Motor neuron (in vitro differentiated cells): ENCODE measurements at places on chromosomes 12 and 14. TPM values are rescaled to one million over a fixed set of nuclear protein-coding genes. Genes with fewer than 3 reads are reported as not detected.

DNA sequence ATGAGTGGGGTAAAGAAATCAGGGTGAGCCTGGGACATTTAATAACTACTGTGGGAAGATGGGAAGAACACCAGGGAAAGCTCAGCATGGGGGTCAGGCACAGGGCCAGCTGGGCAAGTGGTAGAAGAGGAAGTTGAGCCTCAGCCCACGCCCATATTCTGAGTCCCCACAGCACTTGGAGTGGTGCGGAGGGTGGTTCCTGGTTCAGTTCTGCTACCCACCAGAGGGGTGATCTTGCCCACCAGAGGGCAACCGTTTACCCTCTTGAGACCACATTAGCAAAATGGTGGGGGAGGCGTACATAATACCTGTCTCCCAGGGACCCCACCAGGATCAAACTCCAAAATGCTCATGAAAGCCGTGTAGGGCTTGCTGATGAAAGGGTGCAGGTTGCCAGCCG lies 16.8 kb upstream of the ANKRD33 start:
- no peak for ATAC-seq

DNA sequence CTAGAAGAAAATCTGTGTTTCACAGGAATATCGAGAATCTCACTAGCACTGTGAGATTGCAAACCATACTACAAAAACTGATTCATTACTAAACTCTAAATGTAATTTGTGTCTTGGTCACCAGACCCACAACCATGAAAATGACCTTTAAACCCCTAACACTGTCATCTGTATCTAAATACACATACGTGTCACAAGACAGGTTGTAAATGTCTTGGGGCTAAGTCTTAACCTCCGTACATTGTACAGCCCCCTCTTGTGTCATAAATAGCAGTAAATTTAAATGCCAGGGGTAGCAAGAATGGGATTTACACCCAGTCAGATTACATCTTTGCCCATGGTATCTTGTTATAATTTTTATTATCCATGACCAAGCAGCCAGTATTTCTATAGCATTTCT lies 117.3 kb downstream of the GPR135 start:
- no peak for ATAC-seq

The NKX2-1 gene
- not detected in 2 replicates for total RNA-seq

DNA sequence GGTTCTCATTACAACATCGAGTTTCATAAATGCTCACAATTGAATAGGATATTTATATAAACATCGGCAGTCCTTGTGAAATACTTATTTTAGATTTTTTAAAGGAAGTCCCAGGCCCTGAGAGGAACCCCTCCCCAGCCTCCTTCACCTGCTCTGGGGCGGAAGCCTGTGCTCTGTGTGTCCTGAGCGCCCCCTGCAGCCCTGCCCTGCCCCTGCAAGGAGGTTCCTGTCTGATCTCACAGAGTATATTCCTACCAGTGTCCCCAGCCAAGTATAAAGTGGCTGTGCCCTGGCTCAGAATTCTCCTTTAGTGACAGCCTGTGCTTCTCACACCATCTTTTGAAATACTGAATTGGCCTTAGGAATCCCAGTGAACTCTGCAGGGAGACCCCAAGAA lies 659.5 kb downstream of the TMEM121 start:
- no peak for ATAC-seq

DNA sequence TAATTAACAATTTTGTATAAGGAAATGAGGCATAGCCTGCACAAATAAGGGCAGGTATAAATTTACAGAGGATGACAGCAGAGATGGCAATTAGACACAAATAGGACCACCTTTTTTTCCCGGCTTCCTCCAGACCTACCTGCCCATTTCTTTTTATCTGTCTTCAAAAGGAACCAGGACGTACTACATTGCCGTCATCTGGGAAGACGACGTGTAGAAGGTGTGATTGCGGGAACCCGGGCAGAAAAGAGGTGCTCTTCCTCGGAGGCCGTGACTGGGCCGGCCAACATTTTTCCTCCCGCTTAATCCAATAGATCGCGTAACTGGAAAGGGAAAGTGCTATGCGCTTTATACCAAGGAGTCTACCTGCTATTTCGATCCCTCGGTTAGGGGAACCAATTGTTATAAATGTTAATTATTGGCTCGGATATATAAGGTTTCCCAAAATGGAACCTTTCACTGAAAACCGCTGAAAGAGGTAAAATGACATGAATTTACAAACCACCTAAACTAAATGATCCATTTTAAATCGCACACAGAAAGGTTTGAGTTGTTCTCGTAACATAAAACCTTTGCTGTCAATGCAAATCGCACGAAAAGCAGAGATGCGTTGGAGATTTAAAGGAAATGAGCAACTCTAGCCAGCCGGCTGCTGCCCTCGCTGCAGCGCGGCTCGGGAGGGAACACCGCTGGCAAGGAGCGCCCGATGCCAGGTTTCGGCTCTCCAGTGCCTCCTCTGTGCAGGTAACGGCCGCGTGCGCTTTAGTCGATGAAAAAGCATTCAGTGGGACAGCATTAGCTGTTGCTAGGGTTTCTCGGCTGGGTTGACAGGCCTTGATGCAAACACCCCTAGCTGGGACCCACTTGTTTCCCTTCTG lies 2.8 kb upstream of the SIX1 start:
- no peak for ATAC-seq

- ATAC-seq, result no peak
Measured at GRCh38 chr12:123069436-123070266, 81.2 kb downstream of the PITPNM2 start.

DNA sequence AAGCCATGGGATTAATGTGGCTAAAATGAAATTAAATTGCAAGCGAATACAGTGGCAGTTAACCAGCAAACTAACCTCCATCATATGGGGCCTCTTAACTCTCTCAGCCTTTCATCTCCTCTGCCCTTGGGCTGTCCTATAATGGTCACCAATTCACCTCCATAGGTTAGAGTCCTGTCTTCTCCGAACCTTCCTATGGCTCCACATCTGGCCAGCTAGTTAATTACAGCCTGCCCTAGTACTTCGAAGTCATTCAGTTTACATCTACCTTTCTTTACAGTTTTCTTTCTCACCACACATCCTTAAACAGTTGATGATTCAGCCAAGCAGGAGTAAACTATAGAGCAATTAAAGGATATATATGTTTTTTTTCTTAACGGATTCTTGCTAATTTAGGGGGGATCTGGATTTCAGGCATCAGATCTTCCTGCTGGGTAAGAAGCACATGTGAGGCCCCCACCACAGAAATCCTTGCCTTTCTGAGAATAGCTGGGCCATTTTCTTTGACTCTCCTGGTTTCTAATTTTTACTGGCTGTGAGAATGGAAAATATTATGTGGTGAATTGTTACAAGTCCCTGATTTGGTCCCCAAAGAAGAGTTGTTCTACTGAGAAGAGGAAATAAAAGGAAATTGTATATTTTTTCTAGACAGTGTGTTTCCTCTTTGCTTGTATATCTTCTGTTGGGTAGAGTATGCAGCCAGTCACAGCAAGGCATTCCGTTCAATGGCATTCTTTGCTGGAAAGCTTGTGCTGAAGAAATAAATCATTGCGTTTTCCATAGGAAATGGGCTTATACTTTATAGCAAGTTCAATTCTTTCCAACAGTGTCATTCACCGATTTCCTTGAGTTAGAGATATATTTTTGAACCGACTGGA lies 16.7 kb downstream of the HMGA2 start:
- no peak for ATAC-seq

The ABHD12B gene
- 1.8 and 2.5 TPM in 2 replicates for total RNA-seq

GRCh38 chr14:72738161-72738611 lies 155.7 kb downstream of the DPF3 start:
- ATAC-seq, result no peak

The KRT86 gene
- total RNA-seq, result not detected in 2 replicates

The ARL1 gene
- 26.4 and 31.8 TPM in 2 replicates for total RNA-seq

- ATAC-seq, result no peak
Measured at GRCh38 chr12:110074089-110074488, 25.8 kb upstream of the C12orf76 start.

The ST8SIA1 gene
- total RNA-seq, result 0.59 and 1.1 TPM in 2 replicates

DNA sequence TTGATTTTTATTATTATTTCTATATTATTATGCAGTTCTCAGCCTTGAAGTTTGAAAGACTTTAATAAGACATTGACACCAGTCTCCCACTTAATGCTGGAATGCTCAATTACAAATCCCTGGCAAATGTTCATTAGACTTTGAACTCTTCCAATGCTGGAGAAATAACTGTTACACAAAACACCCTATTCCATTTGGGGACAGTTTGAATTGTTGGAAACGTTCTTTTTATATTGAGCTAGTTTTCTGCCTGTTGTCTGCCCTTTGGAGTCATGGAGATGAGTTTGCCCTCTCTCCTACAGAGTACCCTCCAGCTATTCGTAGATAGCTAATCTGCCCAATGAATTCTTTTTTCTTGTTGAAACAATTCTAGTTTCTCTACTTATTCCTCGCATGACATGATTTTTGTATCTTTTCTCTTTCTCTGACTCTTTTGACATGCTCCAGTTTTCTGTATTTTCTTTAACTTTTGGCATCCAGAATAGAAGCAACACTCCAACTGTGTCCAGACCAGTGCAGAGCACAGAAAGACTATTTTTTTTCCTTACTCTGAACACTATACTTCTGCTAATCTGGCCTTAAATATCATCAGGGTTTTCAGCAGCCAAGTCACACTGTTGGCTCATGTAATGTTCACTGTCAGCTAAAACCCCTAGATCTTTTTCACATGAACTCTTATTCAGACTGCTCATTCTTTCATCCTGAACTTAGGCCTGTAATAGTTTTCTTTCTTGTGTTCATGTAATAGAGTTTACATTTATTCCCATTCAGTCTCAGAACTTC lies 379.3 kb downstream of the RAD51B start:
- peak; percentile 2 for ATAC-seq

The PSMB5 gene
- 187 and 194 TPM in 2 replicates for total RNA-seq

GRCh38 chr12:105461271-105461943 lies 130.9 kb downstream of the C12orf75 start:
- ATAC-seq, result no peak

The RNASE7 gene
- total RNA-seq, result 0.30 TPM in 1 of 2 replicates, not detected in the other

DNA sequence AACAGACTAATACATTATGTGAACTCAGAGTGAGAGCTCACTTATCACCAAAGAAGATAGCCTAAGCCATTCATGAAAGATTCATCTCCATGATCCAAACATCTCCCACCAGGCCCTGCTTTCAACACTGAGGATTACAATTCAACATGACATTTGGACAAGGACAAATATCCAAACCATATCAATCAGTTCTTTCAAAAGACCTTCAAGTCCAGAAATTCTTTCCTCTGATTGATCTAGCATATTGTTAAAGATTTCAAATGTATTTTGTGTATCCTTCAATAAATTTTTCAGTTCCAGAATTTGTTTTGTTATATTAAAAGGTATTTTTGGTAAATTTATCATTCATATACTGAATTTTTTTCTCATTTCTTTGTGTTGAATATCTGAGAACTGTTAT lies 1055.8 kb downstream of the SLC6A15 start:
- no peak for ATAC-seq

The DNM1L gene
- total RNA-seq, result 37.1 and 38.7 TPM in 2 replicates

DNA sequence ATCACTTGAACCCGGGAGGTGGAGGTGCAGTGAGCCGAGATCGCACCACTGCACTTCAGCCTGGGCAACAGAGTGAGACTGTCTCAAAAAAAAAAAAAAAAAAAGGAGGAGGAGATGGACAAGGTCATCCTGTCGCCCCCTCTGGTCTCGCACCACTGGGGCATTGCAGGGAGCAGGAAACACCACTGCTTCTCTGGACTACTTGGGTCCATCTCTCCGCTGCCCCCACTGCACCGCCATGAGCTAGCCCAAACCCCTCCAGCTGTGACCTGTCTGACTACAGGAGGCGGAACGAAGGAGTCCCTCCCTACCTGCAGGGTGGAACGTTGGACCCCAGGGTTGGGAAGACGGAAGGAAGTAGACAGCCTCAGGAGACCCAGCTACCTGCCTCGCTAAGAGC lies 18.2 kb upstream of the FAM222A start:
- no peak for ATAC-seq

GRCh38 chr12:14408208-14408607 lies 42.7 kb downstream of the ATF7IP start:
- ATAC-seq, result peak; percentile 48

The OLR1 gene
- total RNA-seq, result 0.66 TPM in 1 of 2 replicates, not detected in the other

The TAMALIN gene
- 12.7 and 25.1 TPM in 2 replicates for total RNA-seq

DNA sequence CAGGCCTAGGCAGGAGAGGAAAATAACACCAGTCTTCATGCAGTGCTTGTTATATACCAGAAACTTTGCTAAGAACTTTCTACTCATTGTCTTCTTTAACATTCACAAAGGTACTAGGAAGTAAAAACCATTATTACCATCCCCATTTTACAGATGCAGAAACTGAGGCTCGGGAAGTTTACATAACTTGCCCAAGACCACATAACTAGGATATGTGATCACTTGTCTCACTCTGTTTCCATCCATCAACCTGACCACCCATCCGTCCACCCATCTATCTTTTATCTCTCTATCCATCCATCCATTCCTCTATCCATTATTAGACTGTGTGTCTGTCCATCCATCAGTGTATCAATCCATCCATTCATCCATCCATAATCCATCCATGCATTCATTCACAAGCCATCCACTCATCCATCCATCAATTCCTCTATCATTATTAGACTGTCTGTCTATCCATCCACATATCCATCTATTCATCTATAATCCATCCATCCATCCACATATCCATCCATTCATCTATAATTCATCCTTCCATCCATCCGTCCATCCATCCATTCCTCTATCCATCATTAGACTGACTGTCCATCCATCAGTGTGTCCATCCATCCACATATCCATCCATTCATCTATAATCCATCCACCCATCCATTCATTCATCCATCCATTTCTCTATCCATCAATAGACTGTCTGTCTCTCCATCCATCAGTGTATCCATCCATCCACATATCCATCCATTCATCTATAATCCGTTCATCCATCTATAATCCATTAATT lies 16.5 kb downstream of the SDSL start:
- no peak for ATAC-seq

DNA sequence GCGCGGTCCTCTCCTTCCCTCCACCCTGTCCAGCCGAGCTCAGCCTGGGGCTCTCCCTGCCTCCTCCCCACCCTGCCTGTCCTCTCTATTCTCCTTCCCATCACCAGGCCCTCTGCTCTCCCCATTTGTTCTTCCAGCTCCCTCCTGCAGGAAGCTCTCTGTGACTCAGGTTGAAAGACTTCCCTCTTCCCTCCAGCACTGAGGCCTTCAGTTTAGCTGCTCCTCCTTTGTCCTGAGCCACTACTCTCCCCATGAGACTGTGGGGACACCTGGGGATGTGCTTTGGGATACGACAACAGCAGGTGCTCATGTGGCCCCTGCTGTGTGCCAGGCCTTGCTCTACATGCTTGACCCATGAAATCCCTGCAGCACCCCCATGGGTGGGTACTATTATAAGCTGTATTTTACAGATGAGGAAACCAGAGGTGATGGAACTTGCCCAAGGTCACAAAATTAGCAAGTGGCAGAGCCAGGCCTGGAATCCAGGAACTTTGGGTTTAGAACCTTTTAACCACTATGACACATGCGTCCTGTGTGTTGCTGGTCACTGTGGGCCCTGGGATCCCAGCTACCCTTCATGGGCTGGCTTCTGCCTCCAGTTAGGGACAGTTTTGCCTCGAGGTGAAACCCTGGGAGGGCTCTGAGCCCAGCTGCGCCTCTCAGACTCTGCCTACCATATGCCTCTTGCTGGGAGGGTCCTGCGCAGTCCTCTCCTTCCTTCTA lies 5.5 kb downstream of the KRT80 start:
- peak; percentile 49 for ATAC-seq
